ENCODE measurements at places on chromosomes 7 and 10.

DNA sequence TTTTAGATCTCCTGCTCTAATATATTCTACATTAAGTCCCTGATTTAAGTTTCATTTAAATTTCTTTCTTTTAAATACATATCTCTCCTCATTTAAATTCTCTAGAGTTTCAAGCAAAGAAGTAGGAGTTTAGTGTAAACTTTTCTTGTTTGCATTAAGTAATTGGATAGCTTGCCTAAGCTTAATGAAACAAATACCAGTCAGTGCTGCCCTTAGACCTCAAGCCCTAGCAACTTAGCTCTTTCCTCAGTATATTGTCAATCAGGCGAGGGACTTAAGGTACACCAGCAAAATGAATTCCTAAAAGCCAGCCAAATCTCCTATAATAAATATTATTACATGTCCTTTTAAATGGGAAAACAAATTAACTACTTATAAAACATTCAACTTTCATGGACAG is 101.5 kb downstream of the CHCHD3 start:
- no peak for DNase-seq

GRCh38 chr7:2519119-2519930 is at the start of gene LFNG:
Gene LFNG (plus strand): TSS chr7:2519774. CDS start chr7:2519862, 88 bp downstream.
- DNase-seq, result peak; percentile 63

DNA sequence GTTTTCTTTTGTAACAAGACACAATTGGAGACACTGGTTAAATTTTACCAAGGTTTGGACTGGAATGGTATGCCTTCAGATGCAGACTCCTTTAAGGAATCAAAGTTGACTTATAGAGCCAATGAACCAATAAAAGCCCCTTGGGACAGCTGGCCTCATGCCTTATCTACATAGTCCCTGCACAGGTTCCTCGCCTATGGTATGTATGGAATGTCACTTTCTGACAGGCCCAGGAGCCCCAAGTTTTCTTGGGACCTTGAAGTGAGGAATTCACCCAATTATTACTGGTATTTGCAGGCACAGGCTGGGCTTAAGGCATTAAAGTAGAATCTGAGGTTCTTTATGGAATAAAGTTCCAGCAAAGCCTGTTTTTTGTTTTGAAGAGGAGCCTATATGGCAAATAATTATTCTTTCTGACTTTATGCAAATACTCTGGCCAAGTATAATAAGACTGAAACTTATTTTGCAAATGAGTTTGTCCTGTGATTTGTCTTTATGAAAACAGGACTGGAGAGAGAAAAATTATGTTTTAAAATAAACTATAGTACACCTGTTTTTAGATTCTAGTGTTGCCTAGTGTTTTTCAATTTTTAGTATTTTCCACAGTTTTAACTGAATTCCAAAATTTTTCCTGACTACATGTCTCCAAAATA is 24.1 kb upstream of the DNMBP start:
- no peak for DNase-seq

- DNase-seq, result no peak
Measured at GRCh38 chr10:112843623-112844022, 106.4 kb upstream of the TCF7L2 start.

DNA sequence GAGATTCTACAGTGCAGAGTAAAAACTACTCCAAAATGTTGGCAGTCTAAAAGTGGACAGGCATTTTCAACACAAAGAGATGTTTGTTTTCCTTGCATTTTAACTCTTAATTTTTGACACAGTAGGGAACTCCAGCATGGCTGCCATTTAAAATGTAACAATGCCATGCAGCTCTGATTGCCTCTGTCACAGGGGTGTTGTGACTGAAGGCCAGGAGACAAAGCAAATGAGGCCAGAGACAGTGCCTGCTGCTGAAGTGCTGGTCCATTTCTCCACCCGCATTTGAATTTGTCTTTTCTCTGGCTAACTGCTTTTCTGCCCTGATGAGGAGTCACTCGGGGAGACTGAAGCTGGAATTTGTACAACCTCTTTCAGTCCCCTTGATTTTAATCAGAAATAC is 710.6 kb upstream of the GALNT17 start:
- no peak for DNase-seq

DNA sequence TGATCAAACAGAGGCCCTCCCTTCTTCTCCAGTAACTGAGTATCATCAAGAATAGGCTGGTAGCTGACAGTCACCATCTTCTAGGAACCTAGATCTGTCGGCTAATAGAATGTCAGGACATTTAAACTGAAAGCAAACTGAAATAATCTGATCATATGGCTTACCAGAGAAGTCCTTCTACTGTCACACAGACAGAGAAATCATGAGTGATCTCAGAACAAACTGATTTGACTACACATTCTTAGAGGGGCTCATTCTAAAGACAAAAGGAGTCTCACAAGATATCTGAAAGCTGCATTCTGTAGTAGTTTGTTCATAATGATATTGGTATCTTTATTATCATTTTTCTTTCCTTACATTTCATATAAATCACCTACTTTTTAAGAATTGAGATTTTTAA is 130.9 kb upstream of the ADCY1 start:
- no peak for DNase-seq

DNA sequence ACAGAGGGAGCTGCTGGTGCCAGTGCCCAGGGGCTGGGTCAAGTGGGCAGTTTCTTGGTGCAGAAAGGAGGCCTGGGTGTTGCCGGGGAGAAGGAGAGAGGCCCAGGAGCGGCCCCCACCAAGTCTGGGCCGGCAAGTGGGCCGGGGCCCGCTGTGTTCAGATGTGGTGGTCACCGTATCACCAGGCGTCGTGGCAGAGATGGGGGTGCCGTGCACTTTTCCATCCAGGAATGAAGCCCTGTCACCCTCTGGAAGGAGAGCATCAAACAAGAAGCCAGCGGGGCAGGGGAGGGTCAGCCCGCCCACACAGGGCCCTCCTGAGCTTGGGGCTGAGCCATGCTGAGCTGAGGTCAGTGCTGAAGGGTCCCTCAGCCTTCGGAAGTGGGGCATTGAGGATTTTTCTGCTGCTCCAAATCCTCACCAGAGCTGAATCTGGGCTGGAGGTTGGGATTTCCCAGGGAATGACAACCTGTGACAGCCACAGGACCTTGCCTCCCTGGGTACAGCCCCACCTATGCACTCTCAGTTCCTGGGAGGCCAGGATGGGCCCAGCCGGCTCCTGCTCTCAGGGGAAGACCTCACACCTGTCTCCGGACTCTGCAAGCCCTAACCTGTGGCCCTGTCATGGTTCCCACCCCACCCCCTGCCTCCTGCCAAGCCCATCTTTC is 27.9 kb upstream of the INPP5A start:
- DNase-seq, result no peak

DNA sequence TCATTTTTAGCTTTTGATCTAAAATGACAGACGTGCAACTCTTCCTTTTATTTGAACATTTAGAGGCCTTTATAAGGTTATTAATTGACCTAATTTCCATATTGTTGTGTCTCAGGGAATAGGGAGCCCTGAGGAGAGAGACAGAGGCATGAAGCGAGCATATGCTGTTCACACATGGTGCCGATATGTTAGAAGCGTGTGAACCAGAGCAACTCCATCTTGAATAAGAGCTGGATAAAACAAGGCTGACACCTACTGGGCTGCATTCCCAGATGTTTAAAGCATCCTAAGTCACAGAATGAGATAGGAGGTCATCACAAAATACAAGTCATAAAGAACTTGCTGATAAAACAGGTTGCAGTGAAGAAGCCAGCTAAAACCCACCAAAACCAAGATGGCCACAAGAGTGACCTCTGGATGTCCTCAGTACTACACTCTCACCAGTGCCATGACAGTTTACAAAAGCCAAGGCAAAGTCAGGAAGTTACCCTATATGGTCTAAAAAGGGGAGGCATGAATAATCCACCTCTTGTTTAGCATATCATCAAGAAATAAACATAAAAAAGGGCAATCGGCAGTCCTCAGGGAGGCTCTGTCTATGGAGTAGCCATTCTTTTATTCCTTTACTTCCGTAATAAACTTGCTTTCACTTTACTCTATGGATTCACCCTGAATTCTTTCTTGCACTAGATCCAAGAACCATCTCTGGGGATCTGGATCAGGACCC is 80.1 kb downstream of the SEC61G start:
- no peak for DNase-seq

DNA sequence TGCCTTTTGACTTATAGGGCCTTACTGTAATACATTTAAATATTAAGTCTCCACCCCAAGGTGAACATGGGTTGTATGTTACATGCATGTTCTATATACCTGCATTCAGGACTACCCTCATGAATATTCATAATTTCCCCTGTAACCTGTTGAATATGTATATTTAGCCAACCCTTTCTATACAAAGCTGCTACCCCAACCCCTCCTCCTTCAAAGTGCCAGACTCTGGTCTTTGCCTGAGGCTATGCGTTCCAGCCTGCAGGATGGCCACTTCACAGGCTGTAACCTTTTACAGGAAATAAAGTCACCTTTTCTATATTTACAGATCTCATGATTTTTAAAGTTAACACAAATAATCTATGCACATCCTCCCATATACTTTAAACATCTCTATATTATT is 10.1 kb upstream of the UNC5B start:
- DNase-seq, result no peak

GRCh38 chr10:30188101-30188500 is 128.7 kb upstream of the JCAD start:
- DNase-seq, result no peak

GRCh38 chr10:63265222-63265617 is 132.1 kb downstream of the NRBF2 start:
- no peak for DNase-seq

- no peak for DNase-seq
Measured at GRCh38 chr7:149824301-149824741, 13.9 kb upstream of the ZNF862 start.

DNA sequence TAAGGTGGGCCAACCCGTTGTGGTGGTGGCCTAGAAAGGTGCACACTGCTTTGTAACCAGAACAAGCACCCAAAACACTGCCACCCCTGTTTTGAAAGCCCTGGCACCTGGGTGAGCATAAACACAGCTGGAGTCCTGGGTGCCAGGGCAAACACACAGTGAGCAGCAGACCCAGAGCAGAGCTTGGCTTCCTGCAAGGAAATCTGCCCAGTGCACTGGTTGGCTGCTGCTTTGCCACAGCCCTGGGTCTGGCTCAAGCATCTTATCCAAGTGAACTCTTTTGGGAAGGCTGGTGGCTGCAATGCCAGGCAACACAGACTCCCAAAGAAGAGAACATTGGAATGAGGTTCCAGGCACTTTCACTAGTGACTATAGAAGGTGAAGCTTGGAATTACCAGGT is 145.5 kb upstream of the PDE1C start:
- DNase-seq, result no peak

GRCh38 chr10:33791272-33791660 is 456.8 kb upstream of the NRP1 start:
- no peak for DNase-seq

- DNase-seq, result no peak
Measured at GRCh38 chr10:77939561-77940001, 13.0 kb upstream of the DLG5 start.

DNA sequence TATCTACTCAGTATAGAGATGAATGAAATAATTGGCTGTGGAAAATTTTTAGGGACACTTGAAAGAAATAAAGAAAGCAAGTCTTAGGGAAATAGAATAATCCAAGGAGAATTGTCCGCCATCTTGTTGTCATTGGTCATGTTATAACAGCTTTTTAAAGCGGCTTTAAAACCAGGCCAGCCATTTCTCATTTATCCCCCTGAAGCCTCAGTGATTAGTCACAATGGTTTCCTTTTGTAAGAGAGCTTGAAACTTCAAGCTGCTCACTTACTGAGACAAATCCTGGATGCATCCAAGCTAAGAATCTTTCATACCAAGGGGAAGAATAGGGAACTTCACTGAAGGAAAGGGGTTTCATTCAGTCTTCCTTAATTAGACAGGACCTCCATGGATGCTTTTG is 67.9 kb downstream of the SGCE start:
- no peak for DNase-seq

GRCh38 chr10:49282879-49283341 is 16.1 kb upstream of the C10orf71 start:
- no peak for DNase-seq

- no peak for DNase-seq
Measured at GRCh38 chr10:78774614-78774998, 294.2 kb upstream of the ZMIZ1 start.

DNA sequence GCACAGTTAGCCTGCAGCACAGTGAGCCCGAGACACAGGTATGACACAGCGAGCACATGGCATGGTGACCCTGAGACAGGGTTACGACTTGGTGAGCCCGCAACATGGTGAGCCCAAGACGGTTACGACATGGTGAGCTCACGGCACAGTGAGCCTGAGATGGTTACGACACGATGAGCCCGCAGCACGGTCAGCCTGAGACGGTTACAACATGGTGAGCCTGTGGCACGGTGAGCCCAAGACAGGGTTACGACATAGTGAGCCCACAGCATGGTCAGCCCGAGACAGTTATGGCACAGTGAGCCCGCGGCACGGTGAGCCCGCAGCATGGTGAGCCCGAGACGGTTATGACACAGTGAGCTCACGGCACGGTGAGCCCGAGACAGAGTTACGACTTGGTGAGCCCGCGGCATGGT is 156.1 kb downstream of the MAD1L1 start:
- no peak for DNase-seq

DNA sequence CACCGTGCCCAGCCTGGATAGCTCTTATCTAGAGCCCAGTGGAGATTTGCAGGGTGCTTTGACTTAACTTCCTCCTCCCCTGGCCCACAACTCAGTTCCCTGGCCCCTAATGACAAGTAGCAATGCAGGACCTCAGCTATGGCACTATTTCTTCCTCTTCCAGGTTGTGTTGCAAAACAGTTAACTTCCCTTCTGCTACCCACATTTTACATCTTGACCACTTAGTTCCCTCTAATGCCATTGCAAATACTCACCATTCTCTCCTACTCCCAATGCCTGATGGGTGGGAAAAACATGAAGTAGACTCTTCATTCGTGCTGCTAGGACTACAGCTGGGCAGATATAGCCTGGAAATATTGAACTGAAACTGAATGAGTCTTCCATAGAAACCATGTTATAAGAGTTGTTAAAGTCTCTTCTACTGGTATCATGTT is 39.1 kb upstream of the FGL2 start:
- DNase-seq, result no peak

Measured in CD4-positive, alpha-beta T cell (primary cell).